ENCODE measurements at places on chromosomes 1 and 21.

- no peak for ATAC-seq
These were observed 276.5 kb upstream of the DPYD start for GRCh38 chr1:98197356-98197755.

DNA sequence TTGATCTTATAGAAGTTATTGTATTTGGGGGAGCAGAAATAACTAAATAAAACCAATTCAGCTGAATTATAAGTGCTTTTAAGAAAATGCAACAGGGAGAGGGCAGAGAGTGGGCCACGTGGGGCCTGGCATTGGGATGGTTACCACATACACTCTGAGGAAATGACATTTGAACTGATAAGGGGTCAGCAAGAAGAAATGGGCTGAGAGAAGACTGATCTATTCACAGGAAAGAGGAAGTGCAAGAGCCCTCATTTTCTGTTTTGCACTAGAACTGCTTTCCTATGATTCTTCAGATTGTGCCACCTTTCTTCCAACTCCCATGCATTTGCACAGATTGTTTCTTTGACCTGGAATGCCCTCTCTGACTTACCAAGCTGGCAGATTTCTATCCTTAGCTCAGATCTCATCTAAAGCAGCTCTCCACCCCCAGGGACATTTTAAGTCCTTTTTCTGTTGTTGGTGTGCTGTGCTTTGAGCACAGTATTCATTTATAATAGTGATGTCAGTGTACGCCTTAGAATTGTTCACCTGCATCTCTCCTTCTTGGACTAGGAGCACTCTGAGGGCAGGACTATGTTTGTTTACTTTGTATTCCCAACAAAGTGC is 115.9 kb downstream of the FGGY start:
- ATAC-seq: no peak

DNA sequence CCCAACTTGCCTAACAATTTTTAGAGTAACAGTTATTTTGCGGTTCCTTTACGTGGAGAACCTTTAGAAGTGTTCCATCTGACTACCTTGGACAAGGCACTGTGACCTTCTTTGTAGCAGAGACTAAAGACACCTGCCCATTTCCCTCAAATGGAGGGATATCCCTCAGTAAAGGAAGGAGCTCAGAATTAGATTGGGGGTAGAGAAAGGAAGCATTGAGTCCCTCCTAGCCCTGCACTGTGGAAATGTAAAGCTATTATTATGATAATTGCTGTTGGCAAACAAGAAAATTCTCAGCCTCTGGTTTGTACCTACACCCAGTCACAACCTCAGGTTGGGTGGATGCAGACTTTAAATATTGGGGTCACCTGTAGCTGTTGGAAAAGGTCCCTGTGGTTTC is 72.6 kb upstream of the MACF1 start:
- no peak for ATAC-seq

GRCh38 chr1:92994105-92994712 is 32.9 kb upstream of the DIPK1A start:
- ATAC-seq: peak; percentile 83

- ATAC-seq: no peak
These were observed 169.3 kb downstream of the ST6GALNAC5 start for GRCh38 chr1:77036560-77036959.
